ENCODE measurements at places on chromosomes 7 and 10. TPM values are rescaled to one million over a fixed set of nuclear protein-coding genes. Genes with fewer than 3 reads are reported as not detected.

The EBLN1 gene
- not detected for total RNA-seq

The OSBPL3 gene
- 17.2 TPM for total RNA-seq

The NCF1 gene
- not detected for total RNA-seq

The FKBP6 gene
- not detected for total RNA-seq

The CDK14 gene
- 17.9 TPM for total RNA-seq

The PTN gene
- total RNA-seq, result 0.91 TPM

The FZD1 gene
- 0.97 TPM for total RNA-seq

The ITPRID1 gene
- not detected for total RNA-seq

The PON1 gene
- total RNA-seq, result not detected

The VWDE gene
- total RNA-seq, result 0.65 TPM

The COL13A1 gene
- total RNA-seq, result 37.2 TPM

The GALNT17 gene
- not detected for total RNA-seq

The CNNM1 gene
- not detected for total RNA-seq

The ANKRD26 gene
- total RNA-seq, result 8.4 TPM

The ACHE gene
- total RNA-seq, result 0.15 TPM

The PDZD7 gene
- 0.65 TPM for total RNA-seq

The SFRP5 gene
- not detected for total RNA-seq

The ABCA13 gene
- total RNA-seq, result under 0.01 TPM

The NXPH1 gene
- not detected for total RNA-seq

The NPTX2 gene
- 0.91 TPM for total RNA-seq

The HIBADH gene
- 63.4 TPM for total RNA-seq

The TMEM225B gene
- under 0.01 TPM for total RNA-seq

The SPDYE2B gene
- total RNA-seq, result not detected

The C7orf33 gene
- not detected for total RNA-seq

Data from epithelial cell of umbilical artery (primary cell).